ENCODE measurements at places on chromosomes 7 and 10.

DNA sequence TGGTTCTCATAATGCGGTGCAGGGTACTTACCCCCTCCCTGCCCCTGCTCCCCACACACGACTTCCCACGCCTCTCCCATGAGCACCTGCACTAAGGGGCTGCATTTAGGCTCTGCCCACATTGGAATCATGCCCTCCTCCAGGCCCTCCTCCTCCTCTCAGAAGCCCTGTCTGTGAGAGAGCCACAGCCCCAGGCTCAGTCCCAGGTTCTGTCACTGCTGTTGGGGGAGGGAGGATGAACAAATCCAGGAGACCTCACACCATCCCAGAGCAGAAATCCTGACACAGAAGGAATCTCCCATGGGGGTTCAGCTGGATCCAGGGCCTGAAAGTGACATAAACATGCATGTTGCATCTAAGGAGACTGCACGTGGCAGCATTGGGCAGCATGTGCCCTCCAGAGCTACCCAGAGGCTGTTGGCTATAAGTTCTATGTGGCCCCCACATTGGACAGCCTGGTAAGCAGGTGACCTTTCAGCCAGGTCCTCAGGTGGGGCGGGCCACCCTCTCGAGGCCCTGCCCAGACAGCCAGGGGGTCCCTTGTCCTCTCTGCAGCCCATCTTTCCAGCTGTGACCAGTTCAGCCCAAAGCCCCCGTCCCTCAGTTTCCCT is 1.6 kb upstream of the PILRA start:
- DNase-seq: no peak

DNA sequence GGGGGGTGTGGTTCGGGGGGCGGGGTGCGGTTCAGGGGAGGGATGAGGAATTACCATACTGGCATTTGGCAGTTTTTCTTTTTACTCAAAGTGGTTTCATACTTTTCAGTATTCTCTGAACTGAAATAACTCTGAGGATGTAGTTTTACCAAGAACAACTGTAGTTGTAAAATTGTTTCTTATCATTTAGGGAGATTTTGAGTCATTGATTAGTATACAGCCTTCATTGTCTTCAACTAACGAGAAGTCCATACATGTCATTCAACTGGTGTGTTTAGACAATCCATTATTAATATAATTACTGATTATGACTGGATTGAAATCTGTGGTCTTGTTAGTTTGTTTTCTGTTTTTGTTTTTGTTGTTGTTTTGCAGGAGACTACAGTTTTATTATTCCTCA is 40.8 kb downstream of the COPG2 start:
- no peak for DNase-seq

- DNase-seq: no peak
Observed at GRCh38 chr7:27967639-27968038, 213.0 kb downstream of the JAZF1 start.

GRCh38 chr10:46222364-46222935 is 64.3 kb upstream of the ANTXRL start:
- DNase-seq: no peak
